ENCODE measurements at places on chromosomes 2 and 18.

DNA sequence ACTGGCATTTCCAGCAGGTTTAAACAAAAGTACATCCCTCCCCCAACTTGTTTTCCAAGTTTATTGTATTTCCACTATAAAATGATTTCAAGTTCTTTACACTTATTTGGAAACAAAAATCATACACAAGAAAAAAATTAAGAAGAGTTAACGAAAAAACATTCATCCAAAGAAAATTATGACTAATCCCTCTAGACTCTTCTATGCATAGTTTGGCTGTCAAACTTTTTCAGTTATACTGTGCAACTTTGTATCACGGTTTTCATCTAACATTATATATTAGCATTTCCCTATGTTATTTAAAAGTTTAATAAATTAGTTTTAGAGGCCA lies 627 bp downstream of the WDCP start:
- DNase-seq, result no peak

DNA sequence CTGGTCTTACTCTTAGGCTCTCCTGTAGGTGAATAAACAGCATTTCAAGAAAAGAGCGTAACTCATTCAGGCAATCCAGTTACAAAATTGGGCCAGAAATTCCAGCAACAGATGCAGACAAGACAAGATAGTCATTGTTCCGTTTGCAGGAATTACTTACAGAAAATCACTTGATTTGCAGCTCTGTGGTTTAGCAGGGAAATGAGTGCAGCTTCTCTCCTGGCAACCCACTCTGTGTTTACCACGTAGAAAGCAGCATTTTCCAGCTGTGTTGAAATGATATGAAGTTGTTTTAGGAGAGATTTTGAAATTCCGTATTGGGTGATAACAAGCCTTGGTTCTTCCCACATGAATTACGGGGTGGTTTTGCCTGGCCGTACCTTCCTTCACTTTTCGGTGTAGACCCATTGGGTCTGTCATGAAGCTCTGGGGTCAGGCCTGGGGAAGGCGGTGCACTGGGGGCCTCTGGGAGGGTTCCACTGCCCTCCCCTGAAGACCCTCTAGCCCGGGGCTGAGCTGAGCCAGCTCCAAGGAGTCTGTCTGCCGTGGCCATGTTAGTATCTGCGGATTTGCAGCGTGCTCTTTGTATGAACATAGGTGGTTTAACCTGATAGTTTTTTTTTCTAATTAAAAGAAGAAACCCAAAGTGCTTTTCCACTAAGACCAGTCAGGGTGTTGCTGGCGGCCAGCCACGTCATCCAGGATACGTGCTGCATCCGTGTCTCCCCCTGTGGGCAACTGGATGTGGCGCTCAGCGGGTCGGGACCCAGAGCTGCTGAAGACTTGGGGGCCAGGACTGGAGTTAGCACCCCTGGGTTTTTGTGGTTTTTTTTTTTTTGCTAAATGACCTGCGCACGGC lies 58.9 kb upstream of the KCNG2 start:
- no peak for DNase-seq

DNA sequence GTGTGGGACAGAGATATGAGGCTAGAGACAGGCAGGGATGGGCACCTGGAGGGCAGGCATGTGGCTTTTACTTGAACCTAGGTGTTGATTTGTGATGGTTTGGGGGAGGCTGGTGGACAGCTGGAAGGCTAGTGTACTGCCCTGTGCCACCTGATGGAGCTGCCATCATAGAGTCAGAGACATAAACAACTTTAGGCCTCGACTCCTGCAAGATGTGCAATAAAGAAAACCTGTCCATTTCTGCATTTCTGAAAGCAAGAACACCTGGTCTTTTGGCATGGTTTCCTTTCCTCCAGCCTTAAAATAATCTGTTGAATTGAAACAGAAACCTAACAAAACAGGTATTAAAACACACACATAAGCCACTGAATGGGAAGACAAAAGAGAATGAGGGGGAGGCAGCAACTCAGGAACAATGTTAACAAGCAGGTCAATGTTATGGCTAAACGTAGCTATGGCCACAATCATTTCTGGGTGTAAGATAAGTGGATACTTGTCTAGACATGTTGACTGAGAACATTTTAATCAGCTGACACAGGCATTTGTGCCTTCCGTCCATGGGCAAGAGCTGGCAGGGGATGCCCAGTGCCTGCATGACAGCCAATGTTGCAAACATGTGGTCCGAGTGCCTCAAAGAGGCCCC lies 87.8 kb downstream of the KCTD1 start:
- peak; percentile 60 for DNase-seq

GRCh38 chr2:158546412-158547144 lies 89.8 kb downstream of the PKP4 start:
- no peak for DNase-seq

DNA sequence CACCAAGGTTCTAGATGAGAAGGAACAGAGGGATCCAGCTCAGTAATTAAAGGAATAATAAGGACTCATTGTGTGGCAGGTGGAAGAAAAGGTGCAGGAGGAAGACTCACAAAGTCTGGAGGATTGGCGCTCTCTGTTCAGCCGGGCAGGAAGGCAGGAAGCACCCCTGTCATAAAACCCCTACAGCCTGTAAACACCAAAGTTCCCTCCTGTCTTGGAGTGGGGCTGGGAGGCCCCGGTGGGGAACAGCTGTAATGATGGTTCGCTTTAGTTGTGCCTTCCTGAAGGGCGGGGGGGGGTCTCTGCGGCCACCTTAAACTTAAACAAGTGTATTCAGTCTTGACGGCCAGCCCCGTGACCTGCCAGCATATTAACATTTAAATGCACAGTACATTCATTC lies 84.3 kb downstream of the GBX2 start:
- DNase-seq, result no peak

Measured in NCI-H1092 treated with DMSO at 0.1 percent for 48 hours (cell line).